ENCODE measurements at places on chromosomes 6 and 20. TPM values are rescaled to one million over a fixed set of nuclear protein-coding genes. Genes with fewer than 3 reads are reported as not detected.

DNA sequence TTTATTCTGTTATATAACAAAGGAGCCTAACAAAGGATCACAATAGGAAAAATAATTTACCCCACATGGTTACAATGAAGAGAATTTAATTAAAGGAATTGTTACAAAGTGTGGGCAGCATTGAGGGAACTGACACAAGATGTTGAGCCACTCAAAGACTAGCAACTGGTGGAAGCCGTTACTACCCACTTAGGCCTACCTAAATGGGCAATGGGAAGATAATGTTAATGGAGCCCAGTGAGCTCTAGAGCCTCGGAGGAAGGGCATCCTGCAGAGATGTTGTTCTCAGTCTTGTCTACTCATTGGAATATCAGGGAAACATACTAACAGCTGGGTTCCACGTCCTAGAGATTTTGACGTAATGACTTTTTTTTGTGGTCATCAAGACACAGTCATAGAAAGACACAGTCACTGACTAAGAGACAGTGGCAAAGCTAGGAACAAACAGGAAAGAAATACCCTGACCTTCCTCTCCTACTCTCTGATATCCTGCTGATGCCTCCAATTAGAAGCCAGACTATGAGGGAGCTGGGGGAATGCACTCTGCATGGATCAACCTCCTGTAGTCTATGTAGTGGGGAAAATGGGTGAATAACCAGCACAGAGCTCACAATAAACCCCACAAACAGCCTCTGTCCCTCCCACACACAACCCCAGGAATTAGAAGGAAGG lies 523.8 kb upstream of the FLRT3 start:
- no peak for DNase-seq

DNA sequence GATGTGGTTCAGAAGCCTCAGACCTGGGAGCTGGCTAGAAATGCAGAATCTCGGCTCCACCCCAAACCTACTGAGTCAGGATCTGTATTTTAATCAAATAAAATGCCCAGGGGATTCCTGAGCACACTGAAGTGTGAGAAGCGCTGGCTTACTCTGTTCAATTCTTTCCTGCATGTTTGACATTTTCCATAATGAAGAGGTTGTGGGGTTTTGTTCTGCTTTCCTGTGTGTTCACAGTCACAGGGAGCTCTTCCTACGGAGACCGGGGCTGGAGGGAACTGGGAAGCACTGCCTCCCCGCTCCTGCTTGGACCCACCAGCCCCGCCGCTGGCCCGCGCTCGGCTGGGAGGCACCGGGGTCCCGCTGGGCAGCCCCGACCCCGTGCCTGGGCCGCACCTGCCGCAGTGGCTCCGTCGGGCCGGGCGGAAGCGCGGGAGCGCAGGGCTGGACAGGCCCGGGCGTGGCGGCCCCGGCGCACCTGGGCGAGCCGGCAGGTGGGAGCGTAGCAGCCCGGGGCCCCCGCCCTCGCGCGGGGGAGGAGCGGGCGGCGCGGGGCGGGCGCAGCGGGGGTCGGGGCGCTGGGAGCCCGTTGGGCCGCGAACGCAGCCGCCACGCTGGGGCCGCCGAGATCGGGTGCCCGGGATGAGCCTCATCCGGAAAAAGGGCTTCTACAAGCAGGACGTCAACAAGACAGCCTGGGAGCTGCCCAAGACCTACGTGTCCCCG lies at the start of gene MAPK13:
Gene MAPK13, plus strand, starts transcription at position 573 of the 726 bp plus-strand sequence. Its CDS starts 70 bp downstream, at position 643.
- DNase-seq: no peak

DNA sequence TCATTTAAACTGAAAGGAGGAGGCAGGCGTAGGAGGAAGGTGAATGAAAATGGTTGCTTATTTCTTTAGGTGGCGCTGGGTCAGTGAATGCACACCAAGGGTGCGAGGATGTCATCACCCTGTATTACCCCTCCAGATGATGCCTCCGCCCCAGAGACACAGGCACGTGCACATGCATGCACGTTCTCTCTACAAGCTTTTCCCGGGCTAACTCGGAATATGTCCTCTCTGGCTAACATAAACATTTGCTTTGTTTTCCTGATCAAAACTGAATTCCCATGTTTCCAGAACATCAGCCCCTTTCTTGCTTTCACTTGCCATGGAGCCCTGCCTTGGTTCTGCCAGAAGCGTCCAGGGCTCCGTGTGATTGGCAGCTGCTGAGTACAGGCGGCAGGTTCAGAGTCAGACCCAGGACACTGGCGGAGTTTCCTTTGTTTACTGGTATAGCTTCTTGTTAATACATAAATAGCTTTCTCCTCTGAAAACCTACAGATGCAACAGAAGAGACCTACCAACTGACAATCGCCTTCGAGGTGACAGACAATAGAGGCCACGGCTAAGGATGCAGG lies 131.2 kb upstream of the RPS6KA2 start:
- no peak for DNase-seq

- no peak for DNase-seq
Observed at GRCh38 chr20:4490045-4490444, 231.7 kb upstream of the PRND start.

DNA sequence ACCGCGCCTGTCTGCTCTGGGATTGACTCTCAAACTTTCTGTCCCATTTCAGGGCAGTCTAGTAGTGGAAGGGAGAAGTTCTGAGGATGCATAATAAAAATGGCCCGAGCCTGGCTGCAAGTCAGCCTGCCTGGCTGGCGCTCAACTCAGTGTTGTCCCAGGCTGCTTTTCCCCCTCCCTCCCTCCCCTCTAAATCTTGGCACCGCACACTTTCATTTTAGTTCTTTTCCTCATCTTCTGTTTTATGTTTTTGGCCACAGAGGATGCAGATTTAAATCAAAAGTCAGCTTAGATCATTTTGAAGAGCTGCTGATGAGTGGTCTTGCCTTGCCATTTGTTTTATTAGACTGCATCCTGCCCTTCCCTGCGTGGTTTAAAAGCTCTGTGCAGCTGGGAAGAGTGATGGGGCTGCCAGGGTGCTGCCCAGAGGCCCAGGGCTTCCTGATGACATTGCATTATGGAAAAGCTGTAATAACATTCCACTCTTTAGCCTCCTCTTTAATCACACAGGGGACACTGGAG lies 6.5 kb upstream of the UQCC2 start:
- DNase-seq: no peak

DNA sequence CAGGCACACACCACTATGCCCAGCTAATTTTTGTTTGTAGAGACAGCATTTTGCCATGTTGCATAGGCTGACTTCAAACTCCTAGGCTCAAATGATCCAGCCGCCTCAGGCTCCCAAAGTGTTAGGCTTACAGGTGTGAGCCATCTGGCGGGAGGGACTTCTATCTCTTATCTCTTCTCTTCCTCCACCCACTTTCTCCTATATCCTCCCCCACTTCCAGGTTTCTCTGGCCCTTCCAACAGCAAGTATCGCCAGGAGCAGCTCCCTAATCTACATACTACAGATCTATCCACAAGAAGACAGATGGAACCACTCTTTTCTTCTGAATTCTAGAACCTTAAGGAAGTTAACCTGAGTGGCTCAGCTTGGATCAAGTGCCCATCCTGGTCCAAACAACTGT lies 5.1 kb upstream of the TOP1 start:
- DNase-seq: no peak

DNA sequence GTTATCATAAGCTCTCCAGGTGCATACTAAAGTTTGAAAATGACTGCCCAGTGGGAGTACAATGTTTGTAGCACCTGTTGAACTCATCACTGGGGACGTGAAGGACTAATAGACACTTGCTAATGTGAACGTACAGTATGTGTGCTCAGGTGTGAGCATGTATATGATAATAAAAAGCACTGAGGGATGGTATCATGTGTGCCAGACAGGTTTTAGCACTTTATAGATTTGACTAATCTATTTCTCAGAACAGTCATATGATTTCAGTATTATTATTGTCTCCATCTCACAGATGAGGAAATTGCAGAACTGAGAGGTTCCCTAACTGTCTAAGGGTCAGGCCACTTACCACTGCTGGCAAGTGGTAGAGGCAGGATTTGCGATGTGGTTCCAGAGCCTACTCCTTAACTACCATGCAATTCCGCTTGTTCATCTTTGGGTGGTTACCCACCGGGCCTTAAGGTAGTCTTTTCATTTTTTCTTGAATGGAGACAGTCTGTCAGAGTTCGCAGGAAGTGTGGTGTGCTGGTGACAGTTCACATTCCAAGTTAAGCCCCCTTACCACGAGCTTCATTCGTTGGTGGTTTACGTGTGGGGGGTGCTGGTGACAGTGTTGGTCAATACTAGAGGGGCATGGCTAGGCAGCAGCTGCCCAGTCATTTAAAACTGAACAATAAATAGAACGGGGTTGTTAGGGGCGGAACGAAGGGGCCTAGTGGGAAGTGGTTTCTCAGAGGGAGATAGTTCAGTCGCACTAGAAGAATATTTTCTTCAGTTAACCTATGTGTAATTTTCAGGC lies 46.8 kb downstream of the RREB1 start:
- no peak for DNase-seq

DNA sequence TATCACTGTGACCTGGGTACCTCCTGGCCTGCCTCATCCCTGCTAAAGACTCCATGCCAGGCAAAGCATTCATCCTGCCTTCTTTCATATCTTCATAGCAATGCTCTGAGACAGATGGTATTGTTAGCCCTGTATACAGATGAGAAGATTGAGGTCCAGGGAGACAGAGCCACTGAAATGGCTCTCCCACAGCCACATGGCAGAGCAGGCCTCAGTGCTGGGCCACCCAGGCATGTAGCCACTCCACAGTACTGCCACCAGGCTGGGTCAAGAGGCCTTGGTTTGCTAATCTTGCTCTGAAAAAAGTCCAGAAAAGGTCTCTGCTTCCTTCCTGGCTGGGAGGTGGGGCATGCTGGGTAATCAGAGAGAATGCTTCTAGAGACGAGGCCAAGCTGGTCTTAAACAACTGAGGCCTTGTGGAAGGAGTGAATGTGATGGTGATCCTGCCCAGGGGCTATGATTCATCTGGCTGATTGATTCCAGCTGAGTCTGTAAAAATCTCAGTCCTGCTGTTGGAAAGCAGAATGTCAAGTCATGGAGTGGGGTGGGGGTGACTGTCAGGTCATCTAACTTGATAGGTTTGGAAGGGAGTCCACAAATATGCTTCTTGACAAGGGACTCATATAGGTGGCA lies 29.8 kb downstream of the HM13 start:
- peak; percentile 92 for DNase-seq

DNA sequence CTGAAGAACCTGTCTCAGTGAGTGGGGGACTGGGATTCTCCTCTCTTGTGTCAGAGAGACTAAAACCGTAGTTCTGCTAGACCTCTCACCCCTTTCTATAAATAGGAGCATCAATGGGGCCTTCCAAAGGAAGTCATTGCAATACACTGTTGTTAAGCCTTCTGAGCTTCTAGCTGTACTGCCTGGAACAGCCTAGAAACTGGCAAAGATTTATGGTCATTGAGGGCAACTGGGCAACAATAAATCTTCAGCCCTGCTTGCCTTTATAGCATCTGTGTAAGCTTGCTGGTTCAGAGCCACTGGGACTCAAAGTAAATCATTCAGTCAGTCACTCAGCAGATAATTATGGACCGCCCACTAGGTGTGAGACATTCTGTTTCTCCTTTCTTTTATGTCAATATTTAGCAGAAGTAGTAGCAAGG lies 53.2 kb downstream of the PPP1R14C start:
- no peak for DNase-seq

DNA sequence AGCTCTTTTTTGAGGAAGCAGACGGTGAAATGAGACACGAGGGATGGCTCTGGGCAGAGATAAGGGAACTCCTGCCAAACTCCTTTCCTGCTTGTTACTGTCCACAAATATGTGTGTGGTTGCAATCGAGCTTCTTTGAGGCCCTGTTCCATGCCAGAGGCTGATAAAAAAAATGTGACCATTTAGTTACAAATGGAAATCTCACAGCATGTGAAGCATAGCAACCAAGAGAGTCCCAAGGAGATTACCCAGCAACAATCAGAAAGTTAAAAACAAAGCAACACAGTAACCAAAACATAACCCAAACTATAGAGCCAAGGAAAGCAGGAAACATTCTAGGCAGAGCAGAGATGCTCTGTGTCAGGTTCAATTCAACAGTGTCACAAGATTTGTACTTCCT lies 35.4 kb upstream of the HMGN3 start:
- DNase-seq: no peak

DNA sequence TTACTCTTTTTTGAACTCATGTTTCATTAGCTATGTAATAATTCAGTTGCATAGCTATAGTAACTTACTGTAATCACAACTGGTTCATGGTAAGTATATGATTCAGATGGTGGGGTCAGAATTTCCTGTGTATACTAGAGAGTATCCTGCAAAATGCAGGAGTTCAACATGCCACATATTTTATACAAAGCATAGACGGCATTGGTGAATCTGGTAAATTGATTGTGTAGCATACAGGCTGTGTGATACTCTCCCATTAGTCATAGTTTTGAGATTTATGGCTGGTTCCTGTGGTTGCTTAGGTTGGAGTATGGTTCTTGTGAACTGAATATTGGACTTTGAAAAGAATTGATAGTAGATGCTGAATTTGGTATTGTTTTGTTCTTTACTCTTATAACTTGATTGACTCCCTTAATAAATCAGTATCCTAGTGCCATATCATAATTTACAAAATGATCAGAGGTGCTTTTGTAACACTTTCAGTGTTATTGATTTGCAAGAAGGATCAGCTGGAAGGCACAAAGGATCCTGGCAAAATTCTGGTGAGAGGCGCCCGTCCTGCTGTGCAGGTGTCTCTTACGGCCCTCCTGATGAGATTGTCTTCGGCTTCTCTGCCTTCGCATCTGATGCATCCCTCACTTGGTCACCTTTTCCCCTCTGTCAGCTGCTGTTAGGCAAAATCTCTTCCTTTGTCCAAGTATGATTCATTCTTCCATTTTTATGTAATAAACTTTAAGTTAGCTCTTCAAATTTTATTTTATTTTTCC lies 22.6 kb downstream of the SNX9 start:
- DNase-seq: no peak

DNA sequence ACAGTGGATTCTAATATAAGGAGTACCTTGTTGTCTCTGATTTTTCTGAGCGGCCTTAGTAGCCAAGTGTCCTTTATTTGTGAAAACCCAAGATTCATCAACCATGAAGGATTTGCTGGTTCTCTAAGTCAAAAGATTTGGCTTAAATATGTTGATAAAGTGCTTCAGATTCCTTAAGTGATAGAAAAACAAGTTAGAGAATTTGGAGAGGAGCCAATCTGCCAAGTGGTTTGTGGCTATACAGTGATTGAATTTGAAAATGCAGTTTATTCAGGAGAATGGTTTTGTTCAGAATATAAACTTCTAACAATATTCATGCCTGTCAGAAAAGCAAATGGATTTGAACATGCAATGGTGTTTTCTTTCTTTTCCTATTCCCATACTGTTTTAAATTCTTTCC lies 54.8 kb downstream of the CAP2 start:
- no peak for DNase-seq

The NKAPL gene
- polyA plus RNA-seq: 0.52 TPM

The RBBP8NL gene
- polyA plus RNA-seq: not detected

The CDH4 gene
- polyA plus RNA-seq: 2.1 TPM

The CST2 gene
- not detected for polyA plus RNA-seq

The PI16 gene
- 0.05 TPM for polyA plus RNA-seq

Measured in AG04450 (cell line).